ENCODE measurements at places on chromosomes 3 and 15.

DNA sequence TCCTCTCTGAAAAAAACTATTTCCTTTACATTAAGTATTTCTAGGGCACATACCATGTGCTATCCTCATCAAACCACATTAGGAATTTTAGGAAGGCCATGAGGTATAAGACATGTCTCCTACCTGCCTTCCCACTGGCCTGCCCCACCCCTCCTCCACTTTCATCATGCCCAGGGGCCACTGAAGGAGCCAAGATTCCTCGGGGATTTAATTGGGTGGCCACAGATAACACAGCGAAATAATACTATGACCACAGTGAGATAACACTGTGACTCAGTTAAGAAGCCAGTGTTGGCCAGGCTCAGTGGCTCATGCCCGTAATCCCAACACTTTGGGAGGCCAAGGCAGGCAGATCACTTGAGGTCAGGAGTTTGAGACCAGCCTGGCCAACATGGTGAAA, 9.8 kb upstream of the BMF start:
- DNase-seq, result no peak

DNA sequence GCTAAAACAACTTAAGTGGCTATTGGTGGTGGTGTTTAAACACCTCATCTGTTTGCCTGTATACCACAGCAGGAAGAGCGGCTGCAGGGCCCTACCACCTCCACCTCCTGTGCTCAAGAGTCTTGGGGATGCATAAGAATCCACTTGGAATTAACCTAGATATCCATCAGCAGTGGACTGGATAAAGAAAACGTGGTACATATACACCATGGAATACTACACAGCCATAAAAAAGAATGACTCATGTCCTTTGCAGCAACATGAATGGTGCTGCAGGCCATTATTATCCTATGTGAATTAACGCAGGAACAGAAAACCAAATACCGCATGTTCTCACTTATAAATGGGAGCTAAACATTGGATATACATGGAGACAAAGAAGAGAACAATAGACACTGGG, 76.8 kb downstream of the SETMAR start:
- no peak for DNase-seq

- no peak for DNase-seq
These were observed 5.4 kb downstream of the IQCF6 start for GRCh38 chr3:51773529-51774056.

- DNase-seq, result peak; percentile 46
These were observed 42.2 kb upstream of the PLCL2 start for GRCh38 chr3:16842272-16843270.

DNA sequence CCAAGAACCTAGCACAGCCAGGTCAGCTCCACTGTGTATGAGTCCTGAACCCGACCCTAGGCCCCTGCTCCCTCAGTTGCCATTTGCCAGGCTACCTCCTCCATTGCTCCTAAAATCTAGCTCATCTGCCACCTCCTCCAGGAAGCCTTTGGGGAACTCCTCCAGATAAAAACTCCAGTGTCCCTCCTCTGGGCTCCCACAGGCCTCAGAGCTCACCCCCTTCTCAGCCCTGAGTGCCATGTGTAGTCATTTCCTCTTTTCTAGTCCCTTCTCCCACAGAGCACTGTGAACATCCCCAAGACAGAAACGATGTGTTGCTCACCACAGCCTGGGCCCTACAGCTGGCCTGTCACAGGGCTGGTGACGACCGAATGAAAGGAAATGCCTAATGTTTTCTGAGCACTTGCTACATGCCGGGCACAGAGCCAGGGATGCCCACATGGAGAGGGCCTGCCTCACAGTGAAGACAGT, 61.0 kb downstream of the IQSEC1 start:
- peak; percentile 38 for DNase-seq

GRCh38 chr15:72196409-72197040, 1.1 kb downstream of the GRAMD2A start:
- no peak for DNase-seq

- no peak for DNase-seq
These were observed at the start of gene PAQR5 for GRCh38 chr15:69298697-69299441. TSS of gene PAQR5 (plus strand) at chr15:69298912. CDS start at chr15:69360081, 61,169 bp downstream.

- no peak for DNase-seq
These were observed 18.7 kb upstream of the MTMR14 start for GRCh38 chr3:9630550-9631139.

GRCh38 chr15:89356634-89357298, 22.1 kb upstream of the POLG start:
- no peak for DNase-seq

- no peak for DNase-seq
These were observed 1076.8 kb downstream of the TBL1XR1 start for GRCh38 chr3:176120507-176120906.

DNA sequence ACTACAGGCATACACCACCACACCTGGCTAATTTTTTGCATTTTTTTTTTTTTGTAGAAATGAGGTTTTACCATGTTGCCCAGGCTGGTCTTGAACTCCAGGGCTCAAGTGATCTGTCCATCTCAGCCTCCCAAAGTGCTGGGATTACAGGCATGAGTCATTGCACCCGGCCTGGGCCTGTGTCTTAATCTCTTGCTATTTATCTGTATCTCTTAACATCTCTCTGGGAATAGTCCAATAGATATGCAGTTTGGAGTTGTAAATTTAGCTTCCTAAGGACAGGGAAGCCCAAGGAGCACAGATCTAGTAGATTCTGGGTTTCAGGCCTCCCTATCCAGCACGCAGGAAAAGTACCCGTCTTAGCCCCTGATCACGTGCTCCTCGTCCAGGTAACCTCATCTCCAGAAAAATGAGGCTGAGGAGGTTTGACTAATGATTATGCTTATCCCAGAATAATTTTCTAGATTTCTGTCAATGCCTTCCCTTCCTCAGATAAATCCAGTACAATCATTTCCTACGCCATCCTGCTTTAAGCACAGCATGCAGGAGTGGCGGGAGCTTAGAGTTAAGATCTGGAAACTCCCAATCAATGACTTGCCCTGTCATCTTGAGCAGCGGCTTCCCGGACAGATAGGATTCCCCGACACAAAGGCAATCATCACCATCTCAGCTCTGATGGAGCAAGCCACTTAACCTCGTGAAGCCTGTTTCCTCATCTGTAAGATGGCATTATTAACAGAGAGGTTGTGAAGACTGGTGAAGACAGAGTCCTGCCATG, 12.3 kb upstream of the CTDSPL start:
- DNase-seq, result no peak

GRCh38 chr3:9503283-9503682, 50.3 kb downstream of the LHFPL4 start:
- DNase-seq, result peak; percentile 44

- DNase-seq, result no peak
These were observed 100.3 kb downstream of the STRIT1 start for GRCh38 chr3:155192957-155193746.

- DNase-seq, result no peak
These were observed 573.3 kb upstream of the NR2F2 start for GRCh38 chr15:95757171-95757570.

GRCh38 chr3:95334461-95334860, 1271.6 kb downstream of the NSUN3 start:
- DNase-seq, result no peak
